ENCODE measurements at places on chromosomes 4 and X.
A peak's percentile ranks its signal among the peaks of the same experiment; 100 is the strongest.

GRCh38 chr4:2416564-2417225 is 1.8 kb downstream of the ZFYVE28 start:
- DNase-seq: no peak

DNA sequence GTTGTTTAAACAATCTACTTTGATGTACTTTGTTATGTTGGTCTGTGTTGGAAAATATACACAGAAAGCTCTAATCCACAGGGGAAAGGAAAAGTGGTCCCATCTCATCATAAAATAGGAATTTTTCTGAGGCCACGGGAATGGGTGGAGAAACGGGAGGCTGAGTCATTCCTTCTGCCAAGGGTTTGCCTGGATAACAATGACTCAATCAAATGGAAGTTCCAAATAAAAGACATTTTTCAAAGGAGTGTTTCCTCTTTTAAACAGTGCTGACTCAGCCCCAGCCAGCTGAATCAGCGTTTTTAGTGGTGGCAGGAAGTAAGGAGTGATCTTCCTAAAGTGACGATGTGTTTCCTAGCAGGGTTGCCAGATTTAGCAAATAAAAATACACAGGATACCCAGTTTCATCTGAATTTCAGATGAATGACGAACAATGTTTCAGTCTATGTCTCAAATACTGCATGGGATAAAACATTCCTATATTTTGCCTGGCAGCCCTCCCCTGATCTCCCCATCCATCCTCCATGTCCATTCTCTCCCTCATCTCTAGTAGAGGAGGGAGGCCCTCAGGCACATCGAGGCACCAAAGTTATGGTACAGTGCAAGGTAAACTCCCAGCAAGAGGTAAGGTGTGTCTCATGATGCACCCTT is 345.4 kb upstream of the GATB start:
- DNase-seq: peak; percentile 98

DNA sequence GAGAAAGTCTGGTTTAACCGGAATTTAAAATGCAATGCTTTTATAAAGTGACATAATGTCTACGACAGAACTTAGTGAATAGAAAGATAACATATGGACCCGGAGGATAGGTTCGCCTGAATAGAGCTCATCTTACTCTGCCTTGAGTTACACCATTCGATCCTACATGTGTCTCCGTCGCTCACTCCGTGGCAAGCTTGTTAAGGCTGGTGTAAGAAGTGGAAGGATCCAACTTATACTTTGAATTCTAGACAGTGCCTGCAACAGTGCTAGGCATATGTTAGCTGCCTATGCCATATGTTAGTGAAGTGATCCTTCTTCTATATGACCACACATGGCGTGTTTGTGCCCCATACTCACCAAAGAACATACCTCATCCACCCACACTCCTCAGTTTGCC is 50.9 kb downstream of the SEL1L3 start:
- DNase-seq: no peak

DNA sequence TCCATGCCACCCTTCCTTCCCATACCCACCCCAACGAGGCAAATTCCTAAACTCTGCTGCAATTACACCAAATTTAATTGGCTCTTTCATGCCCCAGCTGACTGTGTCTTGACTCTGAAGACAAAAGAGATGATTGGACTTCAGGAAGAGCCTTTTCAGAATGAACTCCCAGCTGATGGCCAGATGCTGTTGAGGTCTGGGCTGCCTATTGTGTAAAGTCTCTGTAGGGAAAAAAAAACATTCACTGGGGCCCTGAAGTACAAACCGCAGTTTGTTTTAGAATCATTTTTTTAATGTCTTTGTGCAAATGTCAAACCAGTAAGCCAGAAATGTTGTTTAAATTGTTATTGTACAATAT is 174.8 kb downstream of the HHIP start:
- DNase-seq: peak; percentile 79

- DNase-seq: peak; percentile 77
Measured at GRCh38 chrX:2500091-2500802, 529 bp downstream of the DHRSX start.

- no peak for DNase-seq
Measured at GRCh38 chr4:116724249-116724648, 361.1 kb downstream of the TRAM1L1 start.

GRCh38 chrX:129694805-129695204 is 40.0 kb upstream of the APLN start:
- no peak for DNase-seq

DNA sequence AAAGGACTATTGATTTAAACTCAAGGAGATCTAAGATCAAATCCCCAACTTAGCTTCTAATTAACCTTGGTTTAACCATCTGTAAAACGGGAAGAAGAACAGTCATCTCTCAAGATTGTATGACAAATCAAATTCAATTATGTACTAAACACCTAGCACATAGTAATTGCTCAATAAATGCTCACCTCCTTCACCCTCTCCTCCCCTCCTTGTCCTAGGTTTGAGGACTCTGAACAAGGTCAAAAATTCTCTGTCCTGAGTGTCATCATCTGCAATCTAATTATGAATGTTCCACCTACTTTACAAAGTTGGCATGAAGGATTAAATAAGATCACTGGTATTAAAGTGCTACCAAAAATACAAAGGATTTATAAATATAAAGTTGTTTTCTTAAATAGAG is 320.1 kb upstream of the PPARGC1A start:
- DNase-seq: peak; percentile 51

- DNase-seq: no peak
Measured at GRCh38 chr4:94251094-94251493, 43.4 kb downstream of the SMARCAD1 start.

GRCh38 chrX:74277320-74277719 is 26.7 kb upstream of the ZCCHC13 start:
- no peak for DNase-seq

Measured in fibroblast of mammary gland (primary cell).